Fibroblast of the aortic adventitia (primary cell): ENCODE measurements at places on chromosomes 12 and 14. TPM values are rescaled to one million over a fixed set of nuclear protein-coding genes. Genes with fewer than 3 reads are reported as not detected.

GRCh38 chr12:88417531-88417930 is 162.7 kb downstream of the KITLG start:
- DNase-seq = no peak

DNA sequence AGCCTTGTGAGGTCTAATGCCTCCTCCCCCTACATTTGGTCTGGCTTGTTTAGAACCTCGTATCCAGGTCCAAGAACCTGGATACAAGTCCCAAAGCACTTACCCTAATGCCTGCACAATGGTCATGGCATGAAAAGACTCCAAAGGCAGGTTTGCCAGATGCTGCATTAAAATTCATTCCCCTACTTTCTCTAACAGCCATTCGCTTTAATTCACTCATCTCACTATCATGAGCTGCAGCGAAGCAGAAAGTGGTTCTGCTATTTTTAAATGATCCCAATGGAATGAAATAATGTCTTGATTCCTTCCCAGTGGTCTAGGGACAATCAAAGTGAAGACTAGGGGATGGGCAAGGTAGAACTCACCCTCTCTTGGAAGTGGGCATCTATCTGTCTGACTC is 72.5 kb upstream of the MAX start:
- DNase-seq = no peak

PTGDR gene
- 1.8 and 2.5 TPM in 2 replicates for total RNA-seq

CLEC6A gene
- not detected in 2 replicates for total RNA-seq

HOXC13 gene
- not detected in 2 replicates for total RNA-seq

RIPK3 gene
- total RNA-seq = 0.99 and 3.0 TPM in 2 replicates

DNA sequence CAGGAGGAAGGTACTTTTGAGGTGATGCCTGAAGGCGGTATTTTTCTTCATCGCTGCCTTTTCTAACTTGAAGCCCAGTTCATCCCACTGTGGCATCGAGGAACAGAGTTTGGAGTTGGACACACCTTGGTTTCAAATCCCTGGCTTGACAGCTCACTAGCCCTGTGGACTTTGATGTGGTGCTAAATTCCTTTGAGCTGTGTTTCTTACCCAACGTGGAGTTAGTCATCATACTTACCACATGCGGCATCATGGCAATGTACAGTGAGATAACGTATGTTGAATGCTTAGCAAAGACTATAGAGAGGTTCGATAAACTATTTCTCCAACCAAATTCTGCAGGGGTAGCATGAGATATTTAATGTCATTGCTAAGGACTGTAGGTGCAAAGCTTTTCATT is 3.4 kb downstream of the PLEKHG3 start:
- DNase-seq = peak; percentile 72
